ENCODE measurements at places on chromosomes 13 and 19. TPM values are rescaled to one million over a fixed set of nuclear protein-coding genes. Genes with fewer than 3 reads are reported as not detected.
A peak's percentile ranks its signal among the peaks of the same experiment; 100 is the strongest.

The BCL2L12 gene
- 6.3 TPM for total RNA-seq

The MYO1F gene
- 0.25 TPM for total RNA-seq

The ELAVL3 gene
- not detected for total RNA-seq

The SLAIN1 gene
- total RNA-seq, result not detected

DNA sequence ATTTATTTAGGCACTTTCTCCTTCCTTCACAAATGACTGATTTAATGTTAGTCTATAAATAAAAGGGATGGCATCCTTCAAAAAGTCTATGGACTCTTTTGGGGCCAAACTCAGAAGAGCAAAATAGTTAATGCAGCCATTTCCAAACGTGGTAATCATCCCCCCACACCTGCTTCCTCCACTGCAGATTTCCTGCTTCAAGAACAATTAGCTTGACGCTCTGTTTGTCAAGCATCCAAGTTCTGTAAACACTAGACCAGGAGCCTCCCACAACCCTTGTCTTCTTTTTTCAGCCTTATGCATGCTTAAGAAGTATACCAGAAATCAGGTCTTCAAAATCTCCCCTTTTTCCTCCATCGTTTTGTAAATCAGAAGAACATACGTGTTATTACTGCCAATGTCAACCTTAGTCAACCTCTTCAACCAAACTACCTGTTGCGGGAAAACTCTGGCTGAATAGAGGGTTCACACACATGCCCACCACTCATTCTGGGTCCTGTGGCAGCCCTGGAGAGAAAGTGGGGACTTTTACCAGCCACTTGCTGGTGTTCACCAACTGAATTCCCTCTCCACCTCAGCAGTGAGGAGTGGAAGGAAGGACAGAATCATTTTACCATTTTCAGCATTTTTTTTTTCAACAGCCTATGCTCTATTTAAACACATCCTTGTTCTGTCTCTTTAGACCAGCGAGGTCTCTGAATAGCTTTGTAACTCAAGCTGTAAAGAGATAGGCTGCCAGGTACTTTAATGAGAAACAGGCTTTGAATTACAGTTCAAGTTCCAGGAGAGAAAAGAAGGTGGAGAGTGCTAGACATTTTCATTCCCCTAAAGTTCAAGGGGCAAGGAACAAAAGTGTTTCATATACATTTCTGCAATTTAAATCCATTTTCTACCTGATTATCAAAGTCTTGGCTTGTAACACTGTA lies 39.1 kb downstream of the EFNB2 start:
- no peak for DNase-seq

DNA sequence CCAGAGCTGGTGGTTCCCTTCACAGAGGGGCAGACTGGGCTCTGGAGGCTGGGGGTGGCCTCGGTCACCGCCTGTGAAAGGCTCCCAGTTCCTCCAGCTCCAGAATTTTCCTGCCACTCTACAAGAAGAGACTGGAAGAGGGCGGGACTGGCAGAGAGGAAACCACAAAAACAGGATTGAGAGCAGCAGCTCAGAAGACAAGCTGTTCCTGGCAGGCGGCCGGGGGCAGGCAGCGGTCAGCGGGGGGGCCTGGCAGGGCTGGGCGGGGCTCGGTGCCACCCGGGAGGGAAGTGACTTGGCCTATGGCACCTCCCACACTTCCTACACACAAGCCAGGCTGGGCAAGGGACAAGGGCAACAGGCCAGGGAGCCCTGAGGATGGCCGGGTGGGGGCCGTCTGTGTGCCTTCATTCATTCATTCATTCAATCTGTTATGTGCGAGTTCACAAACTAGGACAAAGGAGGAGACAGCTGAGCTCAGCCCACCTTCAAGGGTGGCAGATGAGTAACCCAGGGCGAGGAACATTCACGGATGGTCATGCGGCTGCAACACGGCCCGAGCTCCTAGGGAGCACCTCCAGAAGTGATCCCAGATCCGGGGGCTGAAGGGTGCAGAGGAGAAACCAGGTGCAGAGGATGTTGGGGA lies 16.9 kb upstream of the BTBD2 start:
- peak; percentile 96 for DNase-seq

GRCh38 chr13:28267497-28267896 lies 129.2 kb downstream of the PAN3 start:
- no peak for DNase-seq

GRCh38 chr13:110520431-110521295 lies 40.9 kb downstream of the RAB20 start:
- no peak for DNase-seq

DNA sequence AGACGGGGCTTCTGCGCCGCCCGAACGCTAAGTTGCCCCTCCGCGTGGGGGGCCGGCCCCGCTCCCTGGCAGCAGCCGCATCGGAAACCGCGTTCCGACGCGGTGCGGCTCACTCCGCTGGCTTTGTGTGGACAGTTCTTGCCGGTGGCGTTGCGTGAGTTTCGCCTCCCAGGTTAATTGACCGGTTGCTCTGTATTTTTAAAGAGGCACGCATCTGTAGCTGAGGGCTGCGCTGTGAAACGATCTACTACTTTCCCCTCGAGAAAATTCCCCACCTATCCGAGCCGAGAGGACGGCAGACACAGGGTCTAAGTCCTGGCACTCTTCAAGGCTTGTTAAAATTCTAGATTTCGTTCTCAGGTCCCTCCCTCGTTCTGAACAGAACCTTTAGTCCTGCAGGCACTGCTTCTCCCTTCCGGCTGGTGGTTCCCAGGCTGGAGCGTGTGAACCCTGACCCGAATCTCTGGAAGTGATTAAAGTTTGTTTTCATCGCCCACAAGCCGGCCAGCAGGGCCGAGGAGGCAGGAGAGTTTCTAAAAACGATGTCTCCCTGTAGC lies 933 bp downstream of the ARHGEF7 start:
- DNase-seq, result peak; percentile 57
